Activated CD4-positive, alpha-beta T cell treated with anti-CD3 and anti-CD28 coated beads, Interleukin-2, amount 10 ng/mL, durations not matched to agents 7 days and 5 days (primary cell): ENCODE measurements at places on chromosomes 5 and 9. TPM values are rescaled to one million over a fixed set of nuclear protein-coding genes. Genes with fewer than 3 reads are reported as not detected.

ADAMTSL1 gene
- total RNA-seq = not detected

SKP2 gene
- 43.9 TPM for total RNA-seq

EPB41L4B gene
- total RNA-seq = not detected

WWC1 gene
- 0.04 TPM for total RNA-seq

GPR21 gene
- 0.94 TPM for total RNA-seq

CETN3 gene
- 28.2 TPM for total RNA-seq

PCDHGA8 gene
- not detected for total RNA-seq

CDKN2B gene
- total RNA-seq = 0.65 TPM

GRIA1 gene
- total RNA-seq = not detected

PGM5 gene
- total RNA-seq = not detected

SNX24 gene
- total RNA-seq = 2.2 TPM

TRAF1 gene
- 64.3 TPM for total RNA-seq

ZMAT2 gene
- 52.4 TPM for total RNA-seq

NUTM2G gene
- not detected for total RNA-seq
